ENCODE measurements at places on chromosomes 6 and 20.

- no peak for DNase-seq
These were observed 18.5 kb upstream of the SERPINB9 start for GRCh38 chr6:2921520-2922115.

- no peak for DNase-seq
These were observed 1.6 kb downstream of the SCAND1 start for GRCh38 chr20:35952480-35953386.

- no peak for DNase-seq
These were observed 39.9 kb upstream of the PRDM1 start for GRCh38 chr6:106046116-106046853.

DNA sequence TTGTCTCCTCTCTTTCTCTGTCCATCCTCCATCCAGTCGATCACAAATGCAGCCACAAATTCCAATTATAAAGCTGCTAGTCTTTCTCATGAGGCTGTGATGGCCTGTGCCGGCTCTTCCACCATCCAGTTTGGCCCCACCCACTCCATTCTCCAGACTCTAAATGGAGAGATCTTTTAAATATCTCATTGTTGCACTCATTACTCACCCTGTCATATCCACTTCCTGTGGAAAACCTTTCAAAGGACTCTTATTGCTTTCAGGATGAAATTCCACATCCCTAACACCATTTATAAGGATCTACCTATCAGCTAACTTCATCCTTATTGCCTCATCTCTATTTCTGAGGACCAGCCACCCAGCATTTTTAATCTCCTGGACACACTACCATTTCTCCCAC lies 70.6 kb downstream of the NRN1 start:
- no peak for DNase-seq

GRCh38 chr6:76222189-76222588 lies 149.7 kb upstream of the IMPG1 start:
- DNase-seq = no peak

DNA sequence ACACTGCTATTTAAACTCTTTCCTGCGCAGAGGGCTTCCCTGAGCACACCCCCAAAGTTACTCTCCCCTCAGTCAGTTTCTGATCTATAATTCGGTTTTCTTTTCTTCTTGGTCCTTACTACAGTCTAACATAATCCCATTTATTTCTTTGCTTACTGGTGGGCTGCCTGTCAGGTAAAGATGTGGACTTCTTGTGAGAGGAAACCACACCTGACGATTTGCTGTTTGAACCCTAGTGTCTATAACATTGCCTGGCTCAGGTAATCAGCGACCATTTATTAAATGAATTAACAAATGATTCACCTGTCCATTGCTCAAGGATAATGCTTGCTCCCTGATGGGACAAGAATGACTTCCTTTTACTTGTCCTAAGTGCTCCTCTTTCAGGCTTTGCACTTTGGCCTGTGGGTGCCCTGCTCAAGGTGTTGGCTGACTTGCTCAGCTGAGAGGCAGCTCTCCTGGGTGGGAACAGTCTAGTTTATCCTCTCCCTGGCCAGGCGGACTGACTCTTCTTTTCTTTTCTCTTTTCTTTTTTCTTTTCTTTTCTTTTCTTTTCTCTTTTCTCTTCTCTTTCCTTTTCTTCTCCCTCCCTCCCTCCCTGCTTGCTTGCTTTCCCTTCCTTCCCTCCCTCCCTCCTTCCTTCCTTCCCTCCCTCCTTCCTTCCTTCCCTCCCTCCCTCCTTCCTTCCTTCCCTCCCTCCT lies 233.1 kb downstream of the BCAS1 start:
- DNase-seq = no peak
